ENCODE measurements at places on chromosomes 7 and 10.

- no peak for DNase-seq
Measured at GRCh38 chr10:26799342-26799741, 61.4 kb downstream of the ABI1 start.

GRCh38 chr7:146709451-146710027 lies 592.9 kb downstream of the CNTNAP2 start:
- no peak for DNase-seq

GRCh38 chr7:2646680-2647571 lies 15.1 kb downstream of the TTYH3 start:
- no peak for DNase-seq

DNA sequence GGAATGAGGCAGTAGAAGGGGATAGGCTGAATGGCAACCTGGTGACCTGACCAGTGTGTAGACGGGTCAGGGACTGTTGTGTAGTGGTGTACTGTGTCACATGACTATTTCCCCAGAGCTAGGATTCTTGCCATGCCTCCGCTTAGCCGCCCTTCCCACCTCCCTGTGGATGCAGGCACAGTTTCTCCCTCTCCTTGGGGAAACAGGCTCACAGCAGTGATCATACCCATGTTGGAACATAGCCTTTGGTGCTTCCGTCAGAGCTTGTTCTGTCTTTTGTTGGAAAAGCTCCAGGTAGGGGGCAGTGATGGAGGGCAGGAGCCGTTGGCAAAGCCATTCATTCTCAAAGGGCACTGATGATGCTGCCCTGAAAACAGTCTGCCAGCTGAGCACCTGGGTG lies 44.3 kb downstream of the OGDH start:
- DNase-seq, result no peak

DNA sequence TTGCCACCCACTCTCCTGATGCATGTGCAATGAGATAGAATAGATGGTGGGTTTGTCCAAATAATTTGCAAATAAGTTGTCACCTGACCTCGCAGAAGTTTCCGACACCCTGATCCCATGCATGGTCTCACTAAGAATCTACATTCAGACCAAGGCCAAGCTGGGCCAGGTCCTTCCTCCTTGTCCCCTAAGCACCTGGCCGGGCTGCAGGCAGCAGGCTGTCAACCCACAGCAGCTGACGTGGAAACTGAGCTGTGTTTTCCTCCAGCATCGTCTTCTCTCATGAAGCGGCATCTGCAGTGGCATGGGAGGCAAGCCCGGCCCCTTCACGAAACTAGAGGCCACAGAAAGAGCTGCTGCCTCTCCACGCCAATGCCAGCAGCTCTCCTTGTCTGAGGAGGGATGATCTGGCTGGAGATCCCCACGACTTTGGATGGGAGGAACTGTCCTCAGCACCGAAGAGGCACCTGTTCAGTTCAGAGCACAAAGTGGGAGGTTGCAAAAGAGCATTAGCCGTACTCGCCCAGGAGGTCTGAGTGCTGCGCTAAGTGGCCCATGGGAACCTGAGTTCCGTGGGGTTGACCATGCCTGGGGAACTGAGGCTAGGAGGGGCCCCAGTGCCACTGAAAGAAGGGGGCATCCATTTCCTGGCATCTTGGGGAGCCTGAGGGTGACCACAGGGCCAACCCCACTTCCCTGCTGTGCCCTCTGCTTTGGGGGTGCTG lies 110.5 kb upstream of the INSIG1 start:
- DNase-seq, result no peak

DNA sequence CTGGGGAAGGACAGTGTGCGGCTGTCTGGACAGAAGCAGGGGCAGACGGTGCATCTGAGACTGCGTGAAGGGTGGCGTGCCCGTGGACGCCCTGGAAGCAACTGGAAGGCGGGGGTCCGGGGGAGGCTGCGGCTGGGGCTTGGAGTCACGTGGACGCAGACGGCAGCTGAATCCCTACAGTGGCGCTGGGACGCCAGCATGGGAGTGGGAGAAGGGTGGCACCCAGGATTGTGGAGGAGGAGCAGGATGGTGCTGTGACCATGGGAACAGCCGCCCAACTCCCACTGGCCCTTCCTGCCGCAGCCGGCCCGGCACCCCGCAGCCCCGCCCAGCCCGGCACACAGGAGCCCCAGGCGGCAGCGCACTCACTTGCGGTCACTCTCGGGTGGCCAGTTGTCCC lies 9.7 kb downstream of the INTS1 start:
- no peak for DNase-seq
